Left lung (tissue), 14 donors: ENCODE measurements at places on chromosomes 5 and 9.

DNA sequence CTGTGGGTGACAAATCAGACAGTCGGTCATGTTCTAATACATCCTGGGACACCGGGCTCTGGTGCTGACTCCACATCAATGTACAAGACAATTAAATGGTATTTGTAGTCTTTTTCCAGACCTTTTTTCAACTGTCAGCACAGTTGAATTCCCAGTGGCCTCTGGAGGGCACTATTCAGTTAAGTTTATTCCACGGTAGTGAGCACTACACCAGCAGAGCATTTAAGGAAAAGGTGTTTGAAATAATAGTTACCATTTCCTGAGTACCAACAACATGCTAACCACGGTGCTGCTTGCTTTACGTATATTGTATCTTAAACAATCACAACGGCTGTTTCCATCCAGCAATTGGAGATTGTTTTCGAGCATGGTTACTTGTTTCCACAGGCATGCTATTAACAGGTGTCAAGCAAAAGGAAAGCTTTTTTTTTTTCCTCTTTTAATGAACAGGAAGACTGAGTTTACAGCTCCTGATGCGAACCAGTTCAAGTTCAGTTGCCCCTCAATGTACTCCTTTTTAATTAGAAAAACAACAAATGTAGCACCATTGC lies 186.7 kb downstream of the PDZD2 start:
- peak; percentile 59 for DNase-seq

- DNase-seq: no peak
Observed at GRCh38 chr5:135891791-135892190, 3.9 kb downstream of the IL9 start.

DNA sequence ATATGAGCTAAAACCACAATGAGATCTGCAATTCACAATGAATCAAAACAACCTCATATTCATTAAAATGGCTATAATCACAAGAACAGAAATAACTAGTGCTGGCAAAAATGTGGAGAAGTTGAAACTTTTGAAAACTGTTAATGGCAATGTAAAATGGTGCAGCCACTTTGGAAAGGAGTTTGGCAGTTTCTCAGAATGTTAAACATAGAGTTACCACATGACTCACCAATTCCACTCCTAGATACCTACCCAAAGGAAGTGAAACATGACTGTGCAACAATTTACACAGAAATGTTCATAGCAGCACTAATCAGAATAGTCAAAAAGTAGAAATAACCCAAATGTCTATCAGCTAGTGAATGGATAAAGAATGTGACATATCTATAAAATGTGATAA lies 862.2 kb downstream of the DTWD2 start:
- no peak for DNase-seq

DNA sequence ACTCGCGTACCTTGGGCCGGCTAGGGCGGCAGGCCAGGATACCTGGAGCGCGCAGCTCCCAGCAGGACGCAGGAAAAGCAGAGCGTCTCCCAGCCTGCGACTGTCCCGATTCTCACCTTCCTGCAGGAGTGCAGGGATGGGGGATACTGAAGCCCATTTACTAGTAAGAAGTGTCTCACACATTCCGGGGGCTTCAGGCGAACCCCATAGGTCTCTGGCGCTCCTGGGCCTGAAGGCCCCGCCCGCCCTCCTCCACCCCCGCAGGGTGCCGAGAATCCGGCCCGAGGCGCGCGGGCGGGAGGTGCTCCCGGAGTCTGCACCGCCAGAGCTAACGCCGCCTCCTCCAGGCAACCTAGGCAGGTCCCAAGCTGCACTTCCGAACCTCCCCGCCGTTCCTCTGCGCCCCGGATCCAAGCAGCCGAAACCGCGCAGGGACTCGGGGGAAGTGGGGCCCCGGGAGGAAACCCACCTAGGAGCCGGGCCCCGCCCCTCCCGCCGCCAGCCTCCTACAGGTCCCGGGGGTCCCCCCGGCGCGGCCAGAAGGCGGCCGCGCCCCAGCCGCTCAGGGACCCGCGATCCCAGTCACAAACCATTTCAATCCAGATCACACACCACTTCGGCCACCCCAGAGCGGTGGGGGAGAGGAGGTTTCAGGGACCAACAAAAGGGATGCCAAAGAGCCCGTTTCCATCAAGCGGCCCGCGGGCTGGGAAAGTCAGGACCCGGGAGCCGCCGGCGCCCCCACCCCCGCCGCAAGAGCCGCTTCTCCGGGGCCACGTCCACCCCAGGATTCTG lies 1.2 kb downstream of the ROR2 start:
- peak; percentile 65 for DNase-seq

GRCh38 chr5:68444048-68444447 lies 228.5 kb downstream of the PIK3R1 start:
- no peak for DNase-seq

DNA sequence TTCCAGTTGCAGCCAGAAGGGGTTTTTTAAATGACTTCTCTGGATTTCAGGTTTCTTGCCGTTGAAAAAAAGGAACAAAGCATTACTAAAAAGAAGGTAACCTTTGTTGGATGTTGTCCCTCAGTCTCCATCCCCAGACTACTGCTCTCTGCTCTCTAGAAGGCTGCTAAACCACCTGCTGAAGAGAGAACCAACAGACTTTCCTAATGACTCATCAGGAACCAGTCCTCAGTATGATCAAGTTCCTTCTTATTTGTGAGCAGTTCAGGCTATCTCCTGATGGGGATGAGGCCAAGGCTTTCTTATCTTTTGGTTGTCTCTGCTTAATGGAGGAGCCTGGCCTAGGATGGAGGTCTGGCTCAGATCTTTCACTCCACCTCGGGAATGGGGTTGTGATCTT lies 4.1 kb downstream of the KIF4B start:
- no peak for DNase-seq

DNA sequence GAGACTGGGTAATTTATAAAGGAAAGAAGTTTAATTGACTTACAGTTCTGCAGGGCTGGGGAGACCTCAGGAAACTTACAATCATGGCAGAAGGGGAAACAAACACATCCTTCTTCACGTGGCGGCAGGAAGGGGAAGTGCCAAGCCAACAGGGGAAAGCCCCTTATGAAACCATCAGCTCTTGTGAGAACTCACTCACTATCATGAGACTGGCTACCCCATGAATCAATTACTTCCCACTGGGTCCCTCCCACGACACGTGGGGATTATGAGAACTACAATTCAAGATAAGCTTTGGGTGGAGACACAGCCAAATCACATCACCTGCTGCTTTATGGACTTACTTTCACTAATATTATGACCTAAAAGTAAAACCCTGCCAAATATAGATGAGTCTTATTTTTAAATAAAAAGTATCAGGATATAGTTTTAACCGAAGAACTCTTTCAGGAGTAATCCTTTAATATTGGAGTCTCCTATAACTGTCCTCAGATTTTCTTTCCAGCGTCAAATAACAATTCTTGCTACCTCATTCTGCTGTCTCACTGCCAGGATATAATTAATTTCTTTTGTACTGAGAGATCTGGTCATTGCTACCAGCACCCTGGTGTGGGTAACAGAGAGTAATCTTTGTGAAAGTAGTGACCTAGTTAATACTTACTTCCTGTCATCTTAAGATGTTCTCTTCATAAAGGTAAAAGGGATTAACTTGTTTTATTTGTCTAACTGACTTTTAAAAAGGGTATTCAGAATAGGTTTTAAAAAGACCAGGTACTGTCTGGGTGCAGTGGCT lies 68.6 kb downstream of the NLN start:
- DNase-seq: peak; percentile 67

DNA sequence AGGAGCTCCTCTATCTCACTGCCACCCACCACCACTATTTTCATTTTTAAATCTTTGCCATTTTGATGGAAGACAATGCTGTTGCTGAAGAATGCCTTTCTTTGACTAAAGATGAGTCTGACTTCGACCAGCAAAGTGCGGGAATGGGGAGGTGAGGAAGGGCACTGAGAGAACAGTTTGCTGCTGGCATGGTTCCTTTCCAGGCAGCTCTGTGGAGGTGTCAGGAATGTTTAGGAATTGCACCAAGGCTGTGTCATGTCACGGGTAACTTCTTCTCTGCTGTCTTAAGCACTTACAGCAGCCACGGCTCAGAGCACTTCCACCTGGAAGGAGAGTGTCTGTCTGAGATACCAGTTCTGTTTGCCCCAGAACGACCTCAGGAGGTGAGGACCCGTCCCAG lies 41.4 kb upstream of the SHB start:
- no peak for DNase-seq

- DNase-seq: no peak
Observed at GRCh38 chr5:124410539-124411488, 335.6 kb downstream of the ZNF608 start.

DNA sequence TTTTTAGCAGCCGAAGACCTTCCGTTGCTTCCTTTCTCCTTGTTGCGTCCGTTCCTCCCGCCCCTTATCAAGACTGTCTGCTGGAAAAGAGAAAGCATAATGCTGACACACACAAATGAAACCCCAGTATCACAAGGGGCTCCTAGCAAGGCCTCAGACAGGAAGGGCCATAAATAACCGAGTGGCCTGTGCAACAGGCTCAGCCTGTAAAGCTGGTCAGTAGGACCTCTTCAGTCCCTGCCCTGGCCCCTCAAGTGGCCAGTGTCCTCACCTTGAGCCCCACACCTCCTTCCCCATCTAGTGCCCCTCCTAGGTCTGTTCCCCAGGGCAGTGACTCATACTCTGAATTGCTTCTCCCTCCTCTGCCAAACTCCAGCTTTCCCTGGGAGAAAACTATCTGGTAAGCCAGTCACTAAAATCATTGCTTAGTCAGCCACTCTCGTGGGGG lies 174.6 kb upstream of the IL12B start:
- DNase-seq: peak; percentile 82

- DNase-seq: no peak
Observed at GRCh38 chr5:117461403-117461802, 886.8 kb upstream of the SEMA6A start.

DNA sequence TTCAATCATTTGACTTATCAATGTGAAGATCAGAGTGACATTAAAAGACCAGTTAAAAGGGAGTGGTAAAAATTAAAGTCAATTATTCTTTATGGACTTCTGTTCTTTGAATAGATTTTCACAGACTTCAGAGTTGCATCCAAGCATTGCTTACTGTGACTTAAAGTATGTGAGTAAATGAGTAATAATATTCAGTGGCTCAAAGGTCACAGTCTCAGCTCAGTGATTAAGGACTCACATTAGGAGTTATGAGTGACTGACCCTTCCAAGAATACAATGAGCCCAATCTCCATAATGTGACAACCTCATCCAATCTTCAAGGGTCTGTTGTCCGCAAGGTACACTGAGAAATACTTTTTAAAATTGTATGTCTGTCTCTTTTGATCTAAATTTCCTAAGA lies 811.2 kb downstream of the BRINP1 start:
- no peak for DNase-seq

DNA sequence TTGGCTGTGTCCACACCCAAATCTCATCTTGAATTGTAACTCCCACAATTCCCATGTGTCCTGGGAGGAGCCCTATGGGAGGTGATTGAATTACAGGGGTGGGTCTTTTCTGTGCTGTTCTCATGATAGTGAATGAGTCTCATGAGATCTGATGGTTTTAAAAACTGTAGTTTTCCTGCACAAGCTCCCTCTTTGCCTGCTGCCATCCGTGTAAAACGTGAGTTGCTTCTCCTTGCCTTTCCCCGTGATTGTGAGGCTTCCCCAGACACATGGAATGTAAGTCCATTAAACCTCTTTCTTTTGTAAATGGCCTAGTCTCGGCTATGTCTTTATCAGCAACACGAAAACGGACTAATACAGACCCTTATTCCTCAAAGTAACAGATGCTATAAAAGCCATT lies 94.1 kb downstream of the DOCK2 start:
- no peak for DNase-seq

DNA sequence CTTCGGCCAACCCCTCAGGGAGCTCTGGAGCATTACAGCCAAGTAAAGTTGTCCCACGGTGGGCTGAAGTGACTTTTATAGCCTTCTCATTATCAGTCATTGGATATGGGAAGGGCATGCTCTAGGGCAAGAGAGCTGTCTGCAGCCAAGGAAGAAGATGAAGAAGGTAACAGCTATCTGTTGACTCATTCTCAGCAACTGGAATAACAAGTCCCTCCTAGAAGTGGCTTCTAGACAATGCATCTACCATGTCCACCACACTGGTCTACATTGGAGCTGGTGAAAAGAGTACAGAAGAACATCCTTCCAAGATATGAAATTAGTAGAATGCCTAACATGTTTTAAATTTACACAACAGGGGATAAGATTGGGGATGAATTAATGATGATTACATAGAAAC lies 524.2 kb downstream of the ACTL7B start:
- DNase-seq: no peak

GRCh38 chr5:143222287-143223231 lies 180.9 kb downstream of the NR3C1 start:
- peak; percentile 63 for DNase-seq

DNA sequence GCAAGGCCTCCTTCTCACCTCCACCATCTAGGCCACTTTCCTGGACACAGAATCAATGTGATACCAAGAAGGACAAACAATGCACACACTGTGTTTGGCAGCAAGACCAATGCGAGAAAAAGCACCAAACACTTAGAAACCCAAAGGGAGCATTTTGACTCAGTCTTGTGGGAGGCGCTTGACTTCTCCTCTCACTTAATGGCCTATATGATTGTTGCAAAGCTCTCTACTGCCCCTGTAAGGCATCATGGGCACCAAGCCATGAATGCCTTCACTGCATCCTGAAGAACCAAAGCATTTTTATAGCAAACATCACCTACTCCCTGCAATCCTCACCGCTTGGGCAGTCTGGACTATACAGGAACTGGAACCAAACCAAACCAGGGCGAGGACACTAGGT lies 57.5 kb downstream of the CDH6 start:
- DNase-seq: no peak

- DNase-seq: no peak
Observed at GRCh38 chr5:62305358-62305714, 670 bp upstream of the KIF2A start.

GRCh38 chr5:102306121-102306520 lies 10.0 kb upstream of the SLCO4C1 start:
- DNase-seq: no peak

DNA sequence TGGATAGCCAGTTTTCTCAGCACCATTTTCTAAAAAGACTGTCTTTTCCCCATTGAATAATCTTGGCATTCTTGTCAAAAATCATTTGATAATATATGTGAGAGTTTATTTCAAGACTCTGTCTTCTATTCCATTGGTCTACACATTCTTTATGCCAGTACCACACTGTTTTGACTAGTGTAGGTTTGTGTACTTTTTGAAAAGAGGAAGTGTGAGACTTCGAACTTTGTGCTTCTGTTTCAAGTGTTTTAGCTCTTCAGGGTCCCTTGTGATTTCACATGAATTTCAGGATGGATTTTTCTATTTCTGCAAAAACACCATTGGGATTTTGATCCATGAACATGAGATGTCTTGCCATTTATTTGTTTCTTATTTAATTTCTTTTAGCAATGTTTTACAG lies 78.5 kb upstream of the ALDH1A1 start:
- no peak for DNase-seq

- DNase-seq: no peak
Observed at GRCh38 chr9:105332471-105332870, 88.0 kb downstream of the SLC44A1 start.

- DNase-seq: no peak
Observed at GRCh38 chr5:159332800-159333544, 2.7 kb upstream of the IL12B start.

DNA sequence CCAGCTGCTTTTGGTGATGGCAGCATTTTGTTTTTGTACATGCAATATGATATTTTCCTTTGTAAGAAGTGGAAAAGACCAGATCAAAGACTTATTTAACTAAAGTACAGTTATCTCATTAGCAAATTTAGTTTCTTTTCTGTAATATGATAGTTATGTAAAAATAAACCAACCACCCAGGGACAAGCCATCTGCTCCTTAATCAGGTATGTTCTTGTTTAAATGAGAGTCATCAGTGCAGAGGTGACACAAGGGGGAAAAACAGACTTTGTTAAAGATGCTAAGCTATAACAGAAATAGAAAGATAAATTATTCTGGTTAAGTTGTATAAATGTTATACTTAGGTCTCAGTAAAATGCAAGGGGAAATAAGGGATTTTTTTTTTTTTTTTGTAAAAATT lies 805.7 kb upstream of the SEMA6A start:
- DNase-seq: no peak
